ENCODE measurements at places on chromosomes 11 and 22.

- DNase-seq: peak; percentile 38
Observed at GRCh38 chr22:19419464-19420178, 11.9 kb downstream of the HIRA start.

GRCh38 chr11:1231396-1232020, 8.6 kb downstream of the MUC5B start:
- no peak for DNase-seq

GRCh38 chr11:90639461-90639993, 416.7 kb upstream of the CHORDC1 start:
- no peak for DNase-seq

- no peak for DNase-seq
Observed at GRCh38 chr11:120067438-120068113, 70.3 kb downstream of the TRIM29 start.

GRCh38 chr11:122145715-122146274, 29.8 kb upstream of the BLID start:
- DNase-seq: no peak

DNA sequence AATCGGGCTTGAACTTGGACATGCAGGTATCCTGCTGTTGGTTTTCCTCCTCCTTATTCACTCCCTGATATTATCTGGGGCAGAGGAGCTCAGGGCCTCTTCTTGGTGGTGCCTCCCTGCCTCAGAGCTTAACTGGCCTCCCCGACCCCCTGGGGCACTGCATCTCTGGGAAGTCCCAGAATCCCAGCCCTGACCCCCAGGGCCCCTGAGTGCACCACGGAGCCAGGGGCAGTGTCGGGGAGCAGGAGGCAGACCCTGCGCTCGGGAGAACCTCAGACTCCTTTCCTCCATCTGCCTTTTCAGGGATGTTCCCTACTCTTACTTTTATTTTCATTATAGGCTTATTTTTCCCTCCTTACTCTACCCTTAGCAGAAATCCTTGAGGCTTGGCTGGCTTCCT, 537.0 kb downstream of the BRD1 start:
- DNase-seq: no peak

- DNase-seq: no peak
Observed at GRCh38 chr22:37657590-37658132, 862 bp upstream of the PDXP start.

GRCh38 chr22:35085621-35086020, 19.7 kb downstream of the ISX start:
- no peak for DNase-seq

DNA sequence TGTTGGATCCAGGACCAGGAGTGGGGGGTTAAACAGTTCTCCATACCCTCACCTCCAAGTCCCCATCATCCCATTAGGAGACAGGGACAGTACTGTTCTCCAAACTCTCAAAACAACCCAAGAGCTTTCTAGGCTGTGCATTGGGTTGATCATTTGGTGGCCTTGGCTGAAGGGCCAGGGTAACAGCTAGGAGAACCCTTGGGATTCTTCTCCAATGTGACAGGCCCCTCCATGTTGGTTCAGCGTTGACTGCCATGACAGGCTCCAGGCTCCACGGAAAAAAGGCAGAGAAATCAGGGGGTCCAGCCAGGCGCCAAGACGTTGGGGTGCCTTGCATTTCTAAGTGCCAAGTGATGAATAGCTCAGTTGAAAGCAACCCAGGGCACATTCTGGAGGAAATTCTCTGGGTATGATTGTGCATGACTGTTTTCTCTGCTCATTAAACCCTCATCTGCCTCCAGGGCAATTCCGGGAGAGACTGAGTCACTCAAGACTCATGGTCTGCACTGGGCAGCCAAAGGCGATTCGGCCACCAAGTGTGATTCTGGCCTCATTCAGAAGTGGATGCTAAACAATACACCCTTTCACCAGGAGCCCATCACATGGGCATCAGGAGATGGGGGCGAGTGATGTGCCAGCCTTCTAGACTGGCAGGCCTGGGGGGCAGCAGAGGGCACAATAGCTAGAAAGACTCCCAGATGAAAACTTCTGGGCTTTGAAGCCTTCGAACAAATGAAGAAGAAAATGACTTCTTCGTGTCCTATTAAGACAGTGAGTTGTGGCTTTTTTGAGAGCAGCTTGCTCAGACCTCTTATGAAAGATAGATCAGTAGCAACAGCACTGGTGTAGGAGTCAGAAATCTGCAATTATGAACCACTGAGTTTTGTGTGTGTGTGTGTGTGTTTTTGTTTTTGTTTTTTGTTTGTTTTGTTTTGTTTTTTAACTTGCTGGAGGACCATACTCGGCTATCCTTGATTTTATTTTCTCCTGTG, 27.7 kb downstream of the CD44 start:
- no peak for DNase-seq

- DNase-seq: no peak
Observed at GRCh38 chr22:40628354-40629042, 8.0 kb downstream of the MRTFA start.

DNA sequence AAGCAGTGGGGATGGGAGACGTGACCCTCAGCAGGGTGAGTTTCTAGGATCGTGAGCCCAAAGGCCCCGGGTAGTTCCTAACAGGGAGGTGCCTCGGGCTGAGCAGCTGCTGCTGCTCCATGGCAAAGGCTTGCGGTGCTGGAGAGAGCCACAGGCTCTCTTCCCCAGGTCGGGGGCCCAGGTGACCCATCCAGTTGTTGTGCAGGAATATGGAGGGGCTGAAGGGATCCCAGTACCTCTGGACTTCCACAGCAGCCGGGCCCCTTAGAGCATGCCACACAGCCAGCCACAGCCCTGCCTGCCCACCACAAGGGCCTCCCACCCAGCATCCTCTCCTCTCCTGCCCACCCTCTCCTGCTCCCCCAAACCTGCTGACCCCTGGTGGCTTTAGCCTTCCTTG, 49.3 kb downstream of the BUD13 start:
- no peak for DNase-seq

- no peak for DNase-seq
Observed at GRCh38 chr22:18021431-18021830, 2.9 kb downstream of the MICAL3 start.

DNA sequence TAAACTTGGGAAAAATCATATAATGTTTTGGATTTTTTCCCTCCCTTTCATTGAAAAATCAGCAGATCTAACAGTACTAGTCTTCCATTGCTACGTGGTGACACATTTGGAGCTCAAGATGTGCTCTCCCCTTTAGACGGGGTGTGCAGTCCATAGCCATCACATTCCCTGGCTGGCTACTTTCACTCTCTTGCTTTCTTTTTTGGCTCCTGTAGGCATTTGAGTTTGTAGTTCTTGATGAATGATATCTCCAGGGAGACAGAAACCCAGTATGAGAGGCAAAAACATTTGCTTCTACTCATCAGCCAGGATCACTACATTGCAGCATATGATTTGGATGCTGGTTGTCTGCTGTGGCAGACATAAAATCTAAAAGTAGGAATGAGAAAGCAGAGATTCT, 12.1 kb downstream of the CCDC81 start:
- no peak for DNase-seq

DNA sequence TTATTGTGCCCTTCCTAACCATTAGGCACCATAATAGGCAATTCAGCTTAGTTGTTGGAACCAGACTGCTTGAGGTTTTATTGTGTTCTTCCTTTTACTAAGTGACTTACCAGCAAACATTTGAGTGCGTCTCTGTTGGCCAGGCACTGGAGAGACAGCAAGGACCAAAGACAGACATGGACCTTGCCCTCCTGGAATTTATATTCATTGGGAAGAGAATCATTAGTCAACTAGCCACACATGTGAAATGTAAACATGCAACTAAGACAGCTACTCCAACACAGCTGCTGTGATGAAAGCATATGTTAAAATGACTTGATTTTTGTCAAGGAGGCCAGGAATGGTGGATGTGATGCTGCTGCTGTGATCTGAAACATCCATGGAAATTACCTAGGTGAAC, 106.4 kb downstream of the TRAF6 start:
- DNase-seq: no peak

GRCh38 chr11:47589977-47590861, 3.7 kb downstream of the FAM180B start:
- no peak for DNase-seq

GRCh38 chr11:129192150-129192549, at the start of gene ARHGAP32:
ARHGAP32 (minus strand) TSS chr11:129192325; CDS start chr11:129192198, 127 bp downstream.
- DNase-seq: no peak

DNA sequence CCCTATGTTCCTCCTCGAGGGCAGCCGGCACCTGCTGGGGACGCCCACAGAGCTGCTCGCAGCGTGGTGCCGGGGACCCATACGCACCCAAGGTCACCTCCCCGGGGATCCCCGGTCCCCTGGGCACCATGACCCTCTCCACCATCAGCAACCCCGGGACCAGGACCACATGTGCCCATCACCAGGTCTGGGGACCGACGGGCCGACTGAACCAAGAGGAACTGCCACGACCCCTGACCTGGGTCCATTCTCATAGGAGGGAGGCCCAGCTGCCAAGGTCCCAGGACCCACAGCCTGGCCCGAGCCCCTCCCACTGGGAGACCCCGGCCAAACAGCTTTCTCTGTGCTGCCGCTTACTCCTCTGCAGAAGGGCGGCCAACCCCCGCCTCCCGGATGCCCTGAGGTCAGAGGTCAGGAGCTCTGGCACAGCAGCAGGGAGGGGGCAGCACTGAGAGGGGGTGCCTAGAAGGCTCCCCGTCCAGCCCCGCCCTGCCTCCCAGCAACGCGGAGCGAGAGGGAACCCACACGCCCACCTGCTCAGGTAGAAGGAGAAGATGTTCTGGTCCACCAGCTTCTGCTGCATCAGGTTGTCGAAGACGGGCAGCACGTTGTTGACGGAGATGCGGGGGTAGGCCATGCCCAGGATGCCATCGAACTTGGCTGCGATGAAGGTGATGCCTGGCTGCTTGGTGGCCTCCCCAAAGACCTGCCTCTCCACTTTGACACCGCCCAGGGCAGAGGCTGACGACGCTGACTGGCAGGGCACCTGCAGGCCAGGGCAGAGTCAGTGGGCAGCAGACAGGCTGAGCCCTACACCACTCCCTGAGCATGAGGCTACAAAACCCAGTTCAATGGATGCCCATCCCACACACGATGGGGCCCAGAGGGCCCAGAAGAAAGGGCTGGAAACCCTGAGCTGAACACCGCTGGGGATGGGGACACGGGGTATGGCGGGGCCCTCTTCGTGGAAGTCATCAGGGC, 6.6 kb downstream of the CTSD start:
- DNase-seq: no peak

- no peak for DNase-seq
Observed at GRCh38 chr11:47705721-47706120, 9.4 kb downstream of the AGBL2 start.

DNA sequence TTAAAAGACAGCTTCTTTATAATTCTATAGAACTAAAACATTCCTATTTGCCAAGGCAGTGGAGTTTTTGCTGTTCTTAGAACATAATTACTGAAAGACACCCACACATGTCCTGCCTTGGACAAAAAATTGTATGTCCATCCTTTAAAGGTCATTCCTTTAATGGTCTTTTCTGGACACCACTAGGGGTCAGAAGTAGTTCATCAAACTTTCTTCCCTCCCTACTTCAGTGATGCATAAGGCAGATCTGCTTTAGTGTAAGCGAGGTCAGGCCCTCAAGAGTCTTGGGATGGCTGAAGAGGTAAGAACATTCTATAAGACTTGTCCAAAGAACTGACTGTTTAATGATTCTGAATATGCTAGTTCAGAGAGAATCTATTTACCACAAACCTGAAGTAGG, 4.3 kb upstream of the OR51V1 start:
- no peak for DNase-seq

DNA sequence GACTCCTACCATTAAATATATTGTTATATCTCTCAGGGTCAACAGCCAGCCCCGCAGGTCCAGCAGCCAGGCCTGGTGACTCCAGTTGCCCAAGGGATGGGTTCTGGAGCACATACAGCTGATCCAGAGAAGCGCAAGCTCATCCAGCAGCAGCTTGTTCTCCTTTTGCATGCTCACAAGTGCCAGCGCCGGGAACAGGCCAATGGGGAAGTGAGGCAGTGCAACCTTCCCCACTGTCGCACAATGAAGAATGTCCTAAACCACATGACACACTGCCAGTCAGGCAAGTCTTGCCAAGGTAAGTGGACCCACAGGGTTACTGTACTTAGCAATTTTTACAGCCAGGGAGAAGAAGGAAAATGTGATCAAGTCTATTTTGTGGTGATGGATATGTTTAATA, 35.1 kb downstream of the EP300 start:
- no peak for DNase-seq

- no peak for DNase-seq
Observed at GRCh38 chr22:29129808-29130140, 56.9 kb downstream of the KREMEN1 start.

- DNase-seq: no peak
Observed at GRCh38 chr11:62645671-62645945, 805 bp downstream of the GANAB start.

DNA sequence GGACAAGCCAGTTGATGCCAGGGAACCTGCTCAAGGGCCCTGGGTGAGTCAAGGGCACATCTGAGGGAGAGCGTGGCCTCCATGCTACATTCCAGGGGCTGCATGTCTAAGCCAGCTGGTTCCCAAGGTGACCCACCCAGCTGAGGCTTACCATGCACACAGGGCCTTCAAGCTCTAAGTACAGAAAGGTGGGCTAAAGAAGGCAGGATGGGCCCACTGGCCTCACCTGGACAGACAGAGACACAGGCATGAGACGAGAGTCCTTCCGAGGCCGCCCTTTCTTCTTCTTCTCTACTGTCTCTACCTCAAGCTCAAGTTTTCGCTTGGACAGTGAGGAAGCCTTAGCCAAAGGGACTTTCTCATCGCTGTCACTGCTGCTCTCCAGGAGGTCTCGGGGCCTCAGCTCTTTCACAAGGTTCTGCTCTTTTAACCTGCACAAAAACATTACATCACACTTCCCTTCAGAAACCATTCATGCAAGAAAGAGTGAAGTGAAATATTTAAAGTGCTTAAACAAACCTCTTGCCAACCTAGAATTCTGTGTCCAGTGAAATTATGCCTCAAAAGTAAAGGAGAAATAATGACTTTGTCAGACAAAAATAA, 69.9 kb downstream of the HIRA start:
- no peak for DNase-seq

GRCh38 chr11:134689886-134690285, 277.8 kb upstream of the B3GAT1 start:
- DNase-seq: no peak

- no peak for DNase-seq
Observed at GRCh38 chr11:102391549-102392237, 44.7 kb downstream of the BIRC2 start.

DNA sequence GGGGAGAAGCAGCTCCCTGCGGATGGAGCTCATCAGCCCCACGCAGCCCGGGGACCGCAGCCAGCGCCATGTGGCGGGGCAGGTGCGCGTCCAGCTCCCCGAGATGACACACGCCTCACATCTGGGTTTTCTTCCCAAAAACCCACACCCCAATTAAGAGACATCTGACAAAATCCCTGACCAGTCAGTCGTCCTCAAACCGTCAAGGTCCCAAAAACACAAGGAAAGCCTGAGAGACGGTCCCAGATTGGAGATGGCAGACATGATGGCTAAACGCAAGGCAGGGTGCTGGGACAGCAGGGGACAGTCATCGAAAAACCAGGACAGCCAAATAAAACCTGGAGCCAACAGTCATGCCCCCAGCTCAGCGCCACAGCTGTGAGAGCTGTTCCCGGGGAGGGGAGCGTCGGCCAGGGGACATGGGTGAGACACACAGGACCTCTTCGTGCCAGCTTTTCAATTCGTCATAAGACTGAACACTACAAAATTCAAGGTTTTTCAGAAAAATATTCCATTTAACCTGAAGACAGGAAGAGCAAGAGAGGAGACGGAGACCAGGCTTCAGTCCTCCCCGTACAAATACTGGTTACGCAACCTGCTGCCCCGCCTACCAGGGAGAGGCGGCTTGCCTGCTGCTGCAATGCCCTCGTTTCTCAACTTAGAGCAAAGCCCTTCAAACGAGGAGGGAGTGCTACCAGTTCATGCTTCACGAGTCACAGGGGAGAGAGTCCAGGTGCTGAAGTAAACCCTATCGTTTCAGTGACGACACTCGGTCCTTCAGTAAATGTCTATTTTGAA, 10.5 kb downstream of the TOLLIP start:
- DNase-seq: no peak
